Left lobe of liver (tissue), 2 donors: ENCODE measurements at places on chromosomes 2 and 18. TPM values are rescaled to one million over a fixed set of nuclear protein-coding genes. Genes with fewer than 3 reads are reported as not detected.

SPDYA gene
- total RNA-seq, result 0.13 TPM

SRD5A2 gene
- 7.6 TPM for total RNA-seq

GRB14 gene
- 39.3 TPM for total RNA-seq

TXNDC2 gene
- not detected for total RNA-seq

ALPI gene
- total RNA-seq, result not detected

C1GALT1C1L gene
- total RNA-seq, result not detected

MZT2A gene
- total RNA-seq, result 60.2 TPM

CASP10 gene
- total RNA-seq, result 5.4 TPM

TMEM17 gene
- total RNA-seq, result 0.50 TPM

CLIP4 gene
- total RNA-seq, result 3.8 TPM

GPBAR1 gene
- total RNA-seq, result 1.3 TPM
